Activated CD4-positive, alpha-beta T cell treated with anti-CD3 and anti-CD28 coated beads, Interleukin-2, amount 50 U/mL, for 24 hours (primary cell): ENCODE measurements at places on chromosomes 5 and 9.

- DNase-seq = peak; percentile 44
These were observed 30.0 kb upstream of the SUSD3 start for GRCh38 chr9:93028448-93029006.

DNA sequence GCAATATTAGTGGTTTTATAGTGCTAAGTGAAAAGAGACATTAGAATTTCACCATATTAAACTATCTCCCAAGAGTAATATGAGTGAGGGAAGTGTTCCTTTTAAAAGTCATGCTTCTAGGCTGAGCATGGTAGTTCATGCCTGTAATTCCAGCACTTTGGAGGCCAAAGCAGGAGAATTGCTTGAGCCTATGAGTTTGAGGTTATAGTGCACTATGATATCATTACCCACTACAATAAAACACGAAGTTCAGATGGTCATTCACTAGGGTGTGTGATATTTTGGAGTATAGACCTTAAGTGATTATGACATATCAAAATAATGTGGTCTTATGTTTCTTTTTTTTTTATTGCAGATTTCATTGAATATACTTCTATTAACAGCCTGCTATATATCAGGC is 6.7 kb downstream of the KIF2A start:
- DNase-seq = no peak

DNA sequence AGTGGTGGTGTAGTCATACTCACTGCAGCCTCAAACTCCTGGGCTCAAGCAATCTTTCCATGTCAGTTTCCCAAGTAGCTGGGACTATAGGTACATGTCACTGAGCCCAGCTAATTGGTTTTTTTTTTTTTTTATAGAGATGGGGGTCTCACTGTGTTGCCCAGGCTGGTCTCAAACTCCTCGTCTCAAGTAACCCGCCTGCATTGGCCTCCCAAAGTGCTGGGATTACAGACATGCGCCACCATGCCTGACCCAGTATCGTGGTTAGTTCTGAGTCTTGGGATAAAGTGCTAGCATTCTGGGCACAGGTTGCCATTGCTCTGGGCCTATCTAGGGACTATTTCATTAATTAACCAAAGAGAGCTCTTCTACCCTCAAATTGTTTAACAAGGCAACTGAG is 108.3 kb downstream of the PLPP1 start:
- DNase-seq = no peak

DNA sequence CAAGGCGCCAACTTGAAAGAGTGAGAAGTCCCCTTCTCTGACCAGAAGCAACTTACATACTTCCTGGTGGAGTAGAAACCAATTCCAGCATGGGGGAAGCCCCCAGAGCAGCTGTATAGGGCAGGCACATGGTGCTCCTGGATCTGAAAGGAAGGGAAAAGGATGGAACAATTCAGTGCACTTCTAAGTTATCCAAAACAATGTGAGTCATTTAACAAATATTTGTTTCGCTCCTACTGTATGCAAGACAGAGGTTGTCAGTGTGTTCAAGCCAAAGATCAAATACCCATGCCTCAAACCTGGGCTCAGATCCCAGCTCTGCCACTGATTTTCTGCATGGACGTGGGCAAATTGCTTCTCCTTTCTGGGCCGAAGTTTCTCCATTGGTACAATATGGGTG is 67.1 kb downstream of the LHX2 start:
- no peak for DNase-seq

DNA sequence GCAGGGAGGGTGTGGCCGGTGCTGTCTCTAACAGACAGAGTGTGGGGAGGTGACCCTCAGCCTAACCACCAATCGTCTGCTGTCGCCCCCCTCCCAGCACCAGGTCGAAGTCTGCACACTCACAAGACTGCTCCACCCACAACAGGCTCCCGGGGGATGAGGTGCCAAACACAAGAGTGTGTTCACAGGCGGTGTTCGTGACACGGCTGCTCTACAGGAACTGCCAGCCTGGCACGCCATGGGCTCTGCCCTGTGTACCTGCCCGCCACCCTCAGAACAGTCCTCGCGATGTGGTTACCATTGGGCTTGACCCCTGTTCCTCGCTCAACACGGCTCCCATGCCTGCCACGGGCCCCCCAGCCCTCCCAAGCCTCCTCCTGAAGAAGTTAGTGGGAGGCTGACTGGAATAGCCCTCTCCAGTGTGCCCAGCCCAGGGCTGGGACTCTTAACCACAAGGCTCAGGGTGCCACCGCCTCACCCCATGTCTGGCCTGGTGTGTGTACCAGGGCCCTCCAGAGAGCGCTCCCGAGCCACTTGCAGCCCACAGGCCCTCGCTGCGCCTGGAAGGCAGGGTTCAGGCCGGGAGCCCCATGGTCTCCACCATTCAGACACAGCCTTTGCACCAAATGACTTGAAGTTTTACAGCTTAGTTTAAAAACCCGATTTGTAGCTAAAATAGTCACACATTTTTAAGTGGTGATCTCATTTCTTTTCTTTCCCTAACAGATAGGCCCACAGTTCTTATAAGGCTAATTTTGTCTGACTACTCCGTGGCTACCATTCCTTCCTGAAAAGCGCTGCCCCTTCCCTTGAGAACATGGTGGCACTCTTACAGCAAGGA is 102.5 kb downstream of the CAMSAP1 start:
- DNase-seq = no peak

GRCh38 chr5:131992370-131992769 is 19.1 kb downstream of the ACSL6 start:
- DNase-seq = no peak
